ENCODE measurements at places on chromosomes 13 and 19.

DNA sequence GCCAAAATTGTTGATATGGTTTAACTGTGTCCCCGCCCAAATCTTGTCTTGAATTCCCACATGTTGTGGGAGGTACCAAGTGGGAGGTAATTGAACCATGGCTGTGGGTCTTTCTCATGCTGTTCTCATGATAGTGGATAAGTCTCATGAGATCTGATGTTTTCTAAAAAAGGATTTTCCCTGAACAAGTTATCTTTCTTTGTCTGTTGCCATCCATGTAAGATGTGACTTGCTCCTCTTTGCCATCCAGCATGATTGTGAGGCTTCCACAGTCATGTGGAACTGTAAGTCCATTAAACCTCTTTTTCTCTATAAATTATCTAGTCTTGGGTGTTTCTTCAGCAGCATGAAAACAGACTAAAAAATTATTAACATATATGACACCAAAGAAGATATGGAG, 986.7 kb upstream of the MIR17HG start:
- no peak for DNase-seq

- no peak for DNase-seq
These were observed 60.8 kb downstream of the ALOX5AP start for GRCh38 chr13:30796132-30796572.

GRCh38 chr19:48442116-48443035, 3.4 kb upstream of the GRWD1 start:
- DNase-seq: no peak

DNA sequence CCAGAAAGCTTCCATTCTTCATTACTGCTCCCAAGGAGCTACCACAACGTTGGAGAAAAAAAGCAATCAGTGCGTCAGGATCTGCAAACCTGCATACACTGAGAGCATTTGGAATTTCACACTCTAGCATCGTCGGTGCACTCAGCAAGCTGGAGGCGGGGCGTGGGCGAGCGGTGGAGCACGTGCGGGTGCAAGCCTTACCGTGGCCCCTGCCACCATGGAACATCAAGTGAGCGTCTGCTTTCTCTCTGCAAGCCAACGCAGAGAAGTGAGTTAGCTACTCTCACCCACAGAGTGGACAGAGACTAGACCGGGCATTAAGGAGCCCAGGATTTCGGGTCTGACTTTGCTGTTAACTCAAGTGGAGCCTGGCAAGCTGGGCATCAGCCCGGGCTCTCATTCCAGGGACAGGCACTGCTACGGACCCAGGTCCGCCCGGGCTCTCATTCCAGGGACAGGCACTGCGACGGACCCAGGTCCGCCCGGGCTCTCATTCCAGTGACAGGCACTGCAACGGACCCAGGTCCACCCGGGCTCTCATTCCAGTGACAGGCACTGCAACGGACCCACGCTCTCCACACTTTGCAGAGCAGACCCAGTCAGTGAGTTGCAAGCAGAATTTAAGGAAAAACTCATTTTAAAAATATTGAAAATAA, 124.1 kb upstream of the SPACA7 start:
- DNase-seq: no peak

- DNase-seq: no peak
These were observed 704.6 kb upstream of the PCDH9 start for GRCh38 chr13:67934617-67935330.

DNA sequence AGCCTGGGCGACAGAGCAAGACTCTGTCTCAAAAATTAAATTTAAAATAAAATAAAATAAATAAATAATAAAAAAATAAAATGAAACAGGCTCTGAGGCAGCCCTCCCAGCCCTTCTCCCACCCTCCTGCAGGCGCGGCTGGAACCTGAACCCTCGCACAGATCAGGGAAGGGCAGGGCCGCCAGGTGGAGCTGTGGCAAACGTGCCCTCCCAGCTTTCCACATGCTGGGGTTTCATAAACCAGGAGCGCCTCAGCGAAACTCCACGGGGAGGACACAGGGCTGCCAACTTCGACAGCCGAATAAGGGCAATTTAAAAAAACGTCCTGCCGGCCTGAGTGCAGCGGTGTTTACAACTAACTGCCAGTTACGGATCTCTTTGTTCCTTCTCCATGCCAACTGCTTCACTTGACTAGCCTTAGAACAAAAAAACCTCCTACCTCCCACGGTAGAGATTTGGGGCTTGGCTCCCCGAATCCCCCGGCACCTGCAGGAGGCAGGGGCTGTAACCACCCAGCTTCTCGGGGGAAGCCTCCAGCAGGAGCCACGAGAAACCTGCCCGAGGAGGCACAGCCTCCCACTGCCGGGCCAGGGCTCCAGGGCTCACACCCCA, 15.9 kb downstream of the ZNF787 start:
- peak; percentile 19 for DNase-seq

- no peak for DNase-seq
These were observed 184.6 kb upstream of the IRS2 start for GRCh38 chr13:109971006-109971405.

DNA sequence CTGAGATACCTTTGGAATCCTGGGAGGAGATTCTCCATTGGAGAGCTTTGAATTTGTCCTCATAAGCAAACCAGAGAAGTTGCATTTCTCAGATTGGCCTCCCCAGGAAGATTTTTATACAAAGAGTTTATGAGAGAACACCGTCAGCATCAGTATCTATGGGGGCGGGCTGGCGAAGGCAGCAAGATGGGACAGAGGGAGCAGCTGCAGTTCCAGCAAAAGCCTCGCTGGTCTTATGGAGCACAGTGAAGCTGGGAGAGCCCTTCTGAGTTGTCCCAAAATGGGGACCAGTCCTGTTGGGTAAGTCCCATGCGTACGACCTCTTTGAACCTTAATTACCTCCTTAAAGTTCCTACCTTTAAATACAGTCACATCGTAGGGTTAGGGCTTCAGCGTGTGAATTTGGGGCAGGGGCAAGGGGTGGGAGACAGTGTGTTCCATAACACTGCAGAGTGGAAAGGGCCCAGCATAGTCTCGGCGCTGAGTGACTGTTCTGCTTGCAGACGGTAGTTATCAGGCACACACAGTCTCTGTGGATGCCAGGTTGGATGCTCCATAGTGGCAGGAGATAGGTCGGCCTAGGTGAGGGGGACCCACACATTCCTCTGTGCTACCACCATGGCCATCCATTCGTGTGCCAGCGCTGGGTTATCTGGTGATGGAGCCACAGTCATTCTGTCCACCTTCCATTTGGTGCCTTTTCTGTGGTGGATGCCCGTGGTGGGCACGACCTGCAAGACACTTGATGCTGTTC, 34.9 kb upstream of the GPR183 start:
- DNase-seq: no peak

- no peak for DNase-seq
These were observed 63.4 kb upstream of the MCF2L start for GRCh38 chr13:112905619-112905989.

DNA sequence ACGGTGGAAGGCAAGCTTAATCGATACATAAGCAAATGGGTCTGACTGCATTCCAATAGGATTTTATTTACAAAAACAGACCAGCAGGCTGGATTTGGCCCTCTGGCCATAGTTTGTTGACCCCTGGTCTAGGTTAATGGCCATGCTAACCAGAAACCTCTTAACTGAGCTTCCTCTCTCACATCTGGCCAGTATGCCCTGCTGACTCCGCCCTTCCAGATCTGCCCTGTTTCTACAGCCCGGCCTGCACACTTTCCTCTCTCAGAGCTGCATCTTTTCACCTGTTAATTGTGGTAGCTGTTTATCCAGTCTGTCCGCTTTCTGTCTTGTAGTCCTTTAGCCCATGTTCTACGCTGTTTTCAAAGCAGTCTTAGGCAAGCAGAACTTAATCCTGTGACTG, 25.6 kb downstream of the EDNRB start:
- DNase-seq: no peak

- no peak for DNase-seq
These were observed 75.4 kb downstream of the PEG3 start for GRCh38 chr19:56765137-56765536.

GRCh38 chr13:112732679-112733078, 42.8 kb downstream of the ATP11A start:
- no peak for DNase-seq

DNA sequence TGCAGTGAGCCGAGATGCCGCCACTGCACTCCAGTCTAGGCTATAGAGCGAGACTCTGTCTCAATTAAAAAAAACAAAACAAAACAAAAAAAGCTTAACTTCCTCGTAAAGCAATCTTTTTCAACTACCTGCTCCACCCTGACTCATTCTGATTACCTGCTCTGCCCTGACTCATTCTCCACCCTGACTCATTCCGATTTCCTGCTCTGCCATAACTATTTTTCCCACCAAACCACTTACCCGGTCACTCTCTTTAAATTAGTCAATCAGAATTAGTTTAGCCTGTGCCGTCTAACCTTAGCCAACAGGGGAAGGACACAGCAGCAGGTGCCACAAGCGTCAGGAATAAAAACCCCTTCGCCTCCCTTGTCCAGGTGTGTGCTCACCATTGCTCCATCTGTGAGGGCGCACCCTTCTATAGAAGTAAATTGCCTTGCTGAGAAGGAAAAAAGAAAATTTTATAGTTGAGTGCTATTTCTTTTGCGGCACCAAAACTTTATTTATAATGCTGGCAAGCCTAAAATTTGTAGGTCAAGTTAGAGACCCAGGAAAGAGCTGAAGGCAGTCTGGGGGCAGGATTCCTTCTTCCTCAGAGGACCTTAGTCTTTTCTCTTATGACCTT, 1.7 kb upstream of the IFT88 start:
- DNase-seq: no peak

GRCh38 chr13:74084375-74084935, 49.7 kb downstream of the KLF12 start:
- no peak for DNase-seq

- DNase-seq: no peak
These were observed 12.0 kb upstream of the MATK start for GRCh38 chr19:3798137-3798536.

DNA sequence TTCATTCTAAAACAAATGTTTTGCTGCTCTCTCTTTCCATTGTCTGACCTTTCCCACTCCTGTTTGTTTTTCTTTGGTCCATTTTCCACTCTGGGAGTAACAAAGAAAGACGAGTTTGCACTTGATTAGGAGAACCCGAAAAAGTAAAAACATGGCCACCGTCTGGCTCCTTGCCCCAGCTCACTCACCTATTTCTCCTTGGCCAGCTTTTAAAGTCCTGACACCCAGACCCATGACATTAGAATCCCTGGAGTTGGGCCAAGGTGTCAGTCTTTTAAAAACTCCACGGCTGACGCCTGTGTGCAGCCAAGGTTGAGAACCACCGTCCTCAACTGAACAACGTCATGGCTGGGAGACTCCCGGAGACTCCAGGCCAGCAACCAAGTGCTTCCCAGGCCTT, 63.6 kb upstream of the FLT1 start:
- DNase-seq: no peak

DNA sequence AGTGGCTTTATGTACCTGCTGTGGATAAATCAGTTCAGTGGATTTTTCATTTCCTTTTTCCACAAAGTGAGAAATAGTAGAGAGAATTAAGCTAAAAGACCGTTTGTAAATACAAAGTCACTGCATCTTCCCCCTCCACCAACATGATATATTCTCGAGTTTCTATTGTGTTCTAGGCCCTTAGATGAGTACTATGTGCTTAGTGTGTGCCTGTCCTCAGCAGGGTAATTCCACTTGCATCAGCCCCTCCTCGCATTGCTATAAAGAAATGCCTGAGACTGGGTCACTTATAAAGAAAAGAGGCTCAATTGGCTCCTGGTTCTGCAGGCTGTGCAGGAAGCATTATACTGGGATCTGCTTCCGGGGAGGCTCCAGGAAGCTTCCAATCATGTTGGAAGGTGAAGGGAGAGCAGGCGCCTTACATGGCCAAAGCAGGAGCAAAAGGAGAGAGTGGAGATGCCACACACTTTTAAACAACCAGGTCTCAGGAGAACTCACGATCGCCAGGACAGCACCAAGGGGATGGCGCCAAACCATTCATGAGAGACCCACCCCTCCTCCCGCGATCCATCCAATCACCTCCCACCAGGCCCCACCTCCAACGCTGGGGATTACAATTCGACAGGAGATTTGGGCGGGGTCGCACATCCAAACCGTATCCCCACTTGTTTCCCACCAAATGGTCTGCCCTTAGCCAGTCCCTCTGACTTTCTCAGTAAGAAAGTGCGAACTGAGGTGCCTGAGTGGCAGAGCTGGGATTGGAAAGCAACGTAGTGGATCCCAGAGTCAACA, 102.3 kb upstream of the ABCC4 start:
- DNase-seq: no peak

DNA sequence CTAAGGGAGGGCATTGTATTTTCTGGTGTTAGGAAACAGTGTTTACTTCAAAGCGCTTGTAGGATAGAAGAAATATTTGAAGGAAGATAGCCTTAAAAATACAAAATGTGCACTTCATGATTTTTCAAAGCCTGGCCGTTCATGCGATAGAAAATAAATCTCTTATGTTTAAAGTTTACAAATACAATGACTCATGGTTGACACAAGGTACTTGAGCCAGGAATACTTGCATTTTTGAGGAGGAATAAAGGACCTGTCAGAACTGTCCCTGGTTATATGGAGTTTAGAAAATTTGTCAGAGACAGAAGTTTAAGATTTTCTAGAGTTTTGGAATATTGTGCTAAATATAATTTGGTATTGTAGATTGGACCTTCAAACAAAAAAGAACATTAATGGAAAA, 1223.2 kb upstream of the SLC10A2 start:
- DNase-seq: no peak

- no peak for DNase-seq
These were observed 125.7 kb upstream of the PEG3 start for GRCh38 chr19:56966225-56966696.

GRCh38 chr13:103282571-103283450, 216.6 kb upstream of the SLC10A2 start:
- no peak for DNase-seq

DNA sequence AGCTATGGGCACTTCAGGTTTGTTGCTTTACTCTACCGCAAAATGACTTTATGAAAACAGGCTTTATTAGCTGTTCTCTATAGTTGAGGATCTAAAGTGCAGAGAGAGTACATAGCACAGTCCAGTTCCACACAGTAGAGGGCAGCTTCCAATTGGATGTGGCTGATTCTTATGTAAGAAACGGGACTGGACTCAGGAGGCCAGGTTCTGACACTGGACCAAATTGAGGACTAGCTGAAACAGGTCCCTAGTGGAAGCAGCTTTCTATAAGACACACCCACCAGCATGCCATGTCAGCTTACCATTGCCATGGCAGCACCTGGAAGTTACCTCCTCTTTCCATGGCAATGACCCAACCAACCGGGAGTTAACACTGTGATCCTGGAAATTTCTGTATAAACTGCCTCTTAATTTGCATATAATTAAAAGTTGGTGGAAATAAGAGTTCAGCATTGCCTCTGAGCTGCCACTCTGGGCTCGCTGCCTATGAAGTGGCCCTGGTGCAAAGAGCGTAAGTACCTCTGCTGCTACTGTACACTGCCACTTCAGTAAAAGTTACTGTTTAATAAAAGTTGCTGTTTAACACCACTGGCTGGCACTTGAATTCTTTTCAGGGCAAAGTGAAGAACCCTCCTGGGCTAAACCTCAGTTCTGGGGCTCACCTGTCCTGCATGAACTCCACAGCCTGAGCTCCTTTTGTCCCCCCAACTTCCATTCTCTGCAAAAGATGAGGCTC, 211.9 kb upstream of the SLC10A2 start:
- DNase-seq: no peak

DNA sequence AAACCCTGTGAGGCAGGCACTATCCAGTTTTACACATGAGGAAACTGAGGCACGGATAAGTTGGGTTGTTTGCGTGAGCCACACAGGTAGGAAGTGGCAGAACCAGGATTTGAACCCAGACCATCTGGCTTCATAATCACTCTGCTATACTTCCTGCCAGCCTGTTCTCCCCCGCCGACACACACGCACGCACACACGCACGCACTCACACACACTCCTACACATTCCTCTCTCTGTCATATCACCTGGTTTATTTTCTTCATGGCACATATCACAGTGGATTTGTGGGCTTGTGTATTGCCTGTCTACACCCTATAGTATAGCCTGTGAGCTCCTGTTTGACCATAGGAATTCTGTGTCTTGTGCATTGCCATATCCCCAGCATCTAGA, 140.0 kb downstream of the SIPA1L3 start:
- no peak for DNase-seq

Measured in activated naive CD4-positive, alpha-beta T cell (primary cell).